NCI-H1930 (cell line): ENCODE measurements at places on chromosomes 5 and 9.

DNA sequence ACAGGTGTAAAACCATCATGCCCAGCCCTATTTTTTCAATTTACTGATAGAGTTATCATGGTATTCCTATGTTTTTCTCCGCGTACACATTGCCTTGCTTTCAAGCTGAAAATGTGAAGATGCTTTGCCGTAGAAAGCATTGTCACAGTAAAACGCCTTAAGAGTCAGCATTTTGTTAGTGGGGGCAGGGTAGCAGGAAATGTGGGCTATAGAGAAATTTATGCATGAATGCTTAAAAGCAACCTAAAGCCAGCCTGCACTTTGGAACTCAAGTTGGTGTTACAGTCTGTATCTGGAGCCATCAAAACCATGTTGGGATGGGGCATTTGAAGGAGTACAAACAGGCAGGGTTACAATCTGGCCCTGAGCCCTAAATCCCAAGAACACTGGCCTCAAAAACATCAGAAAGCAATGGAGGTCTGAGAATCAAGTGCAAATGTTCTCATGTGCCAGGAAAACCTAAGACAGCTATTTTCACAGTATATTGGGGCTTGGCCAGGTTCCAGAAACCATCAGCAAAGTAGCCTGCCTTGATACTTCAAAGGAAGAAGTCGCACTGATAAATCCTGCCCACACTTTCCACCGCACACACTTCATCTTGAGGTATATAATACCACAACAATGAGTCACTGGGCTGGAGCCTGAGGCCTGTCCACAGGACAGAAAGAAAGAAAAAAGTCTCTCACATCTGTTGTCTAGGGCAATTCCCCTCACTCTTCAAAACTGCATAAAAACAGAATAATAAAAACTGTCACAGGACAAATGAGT, 313.8 kb downstream of the ENC1 start:
- DNase-seq, result no peak

DNA sequence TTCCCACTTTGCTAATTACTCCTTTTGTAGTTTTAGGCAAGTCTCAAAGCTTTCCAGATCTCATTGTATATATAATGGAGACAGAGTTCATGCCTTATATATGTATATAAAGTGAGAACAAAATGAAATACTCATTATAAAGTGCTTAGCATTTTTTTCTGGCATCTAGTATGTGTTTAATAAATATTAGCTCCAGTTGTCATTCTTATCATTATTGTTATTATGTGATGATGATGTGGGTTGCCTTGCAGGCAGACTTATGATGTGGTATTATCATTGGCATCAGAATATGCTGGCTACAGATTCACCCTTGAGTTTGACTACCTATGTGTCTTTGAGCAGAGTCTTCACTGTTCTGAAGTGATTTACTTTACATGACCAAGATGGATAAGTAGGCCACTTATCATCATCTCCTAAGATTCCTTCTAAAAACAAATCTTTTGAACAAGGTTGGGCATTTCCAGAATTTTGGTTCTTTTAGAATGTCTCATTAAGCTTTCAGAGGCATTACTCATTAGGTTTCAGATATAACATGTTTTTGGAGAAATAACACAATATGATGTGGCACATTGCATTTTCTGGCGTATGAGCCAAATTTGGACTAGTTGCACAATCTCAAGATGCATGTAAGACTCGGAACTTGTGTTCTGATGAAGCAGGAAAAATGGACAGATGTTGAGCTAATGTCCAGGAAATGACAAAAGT, 145.6 kb upstream of the TNC start:
- DNase-seq, result no peak

- DNase-seq, result no peak
Observed at GRCh38 chr9:93184432-93185265, 710 bp downstream of the WNK2 start.

GRCh38 chr5:33235304-33235703, 205.5 kb upstream of the TARS1 start:
- no peak for DNase-seq

GRCh38 chr5:172911628-172911880, 47.7 kb upstream of the RPL26L1 start:
- no peak for DNase-seq

- DNase-seq, result no peak
Observed at GRCh38 chr9:133781828-133782135, 43.6 kb upstream of the SARDH start.
